ENCODE measurements at places on chromosomes 5 and 9. TPM values are rescaled to one million over a fixed set of nuclear protein-coding genes. Genes with fewer than 3 reads are reported as not detected.

- DNase-seq = no peak
Observed at GRCh38 chr5:68055686-68056085, 159.9 kb upstream of the PIK3R1 start.

GRCh38 chr9:121853617-121854395 lies 202.4 kb downstream of the DAB2IP start:
- DNase-seq = peak; percentile 9

DNA sequence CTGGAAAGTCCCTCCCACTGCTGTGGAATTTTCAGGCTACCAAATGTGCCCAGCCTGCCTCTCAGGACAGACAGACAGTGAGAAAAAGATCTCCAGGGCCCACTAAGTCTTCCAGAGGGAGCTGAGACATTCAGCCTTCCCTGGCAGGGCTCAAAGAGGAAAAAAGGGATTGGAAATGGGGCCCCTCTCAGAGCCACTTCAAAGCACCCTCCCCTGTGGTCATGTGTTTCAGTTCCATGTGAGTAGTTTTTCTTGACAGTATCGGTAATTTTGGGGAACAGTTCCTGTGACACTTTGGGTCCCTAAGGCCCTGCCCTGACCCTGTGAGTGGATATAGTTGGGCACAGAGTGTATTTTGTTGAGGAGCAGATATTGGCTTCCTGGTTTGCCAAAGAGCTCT lies 25.0 kb downstream of the LARP1 start:
- DNase-seq = no peak

DNA sequence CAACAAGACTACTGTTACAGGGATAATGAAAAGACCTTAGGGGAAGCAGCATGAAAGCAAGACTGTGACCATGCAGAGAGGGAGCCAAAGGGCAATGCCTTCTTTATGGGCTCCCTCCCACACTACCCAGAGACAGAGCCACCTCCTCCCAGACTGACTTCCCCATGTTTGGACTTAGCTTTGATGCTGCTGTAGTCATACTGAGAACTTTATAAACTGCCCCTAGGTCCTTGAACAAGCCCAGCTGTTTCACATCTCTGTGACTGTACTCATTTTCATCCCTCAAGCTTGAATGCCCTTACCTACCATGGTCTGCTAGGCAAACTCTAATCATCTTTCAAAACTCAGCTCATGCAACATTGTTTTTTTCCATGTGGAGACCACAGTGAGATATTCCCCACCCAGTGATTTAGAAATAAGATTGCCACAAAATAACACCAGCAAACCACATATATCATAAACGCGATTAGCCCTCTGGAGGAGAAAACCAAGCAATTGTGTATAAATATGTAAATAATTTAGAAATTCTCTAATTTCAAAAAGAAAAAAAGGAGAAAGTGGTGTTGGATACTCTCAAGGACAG lies 23.4 kb upstream of the FAM169A start:
- DNase-seq = no peak

The SLC22A4 gene
- total RNA-seq = 0.28 TPM
